Mucosa of gallbladder (tissue), 1 donor: ENCODE measurements at places on chromosomes 2 and 18. TPM values are rescaled to one million over a fixed set of nuclear protein-coding genes. Genes with fewer than 3 reads are reported as not detected.

- no peak for DNase-seq
Measured at GRCh38 chr2:238914648-238915015, 66.7 kb downstream of the TWIST2 start.

- DNase-seq: no peak
Measured at GRCh38 chr2:8543060-8543382, 138.8 kb upstream of the ID2 start.

DNA sequence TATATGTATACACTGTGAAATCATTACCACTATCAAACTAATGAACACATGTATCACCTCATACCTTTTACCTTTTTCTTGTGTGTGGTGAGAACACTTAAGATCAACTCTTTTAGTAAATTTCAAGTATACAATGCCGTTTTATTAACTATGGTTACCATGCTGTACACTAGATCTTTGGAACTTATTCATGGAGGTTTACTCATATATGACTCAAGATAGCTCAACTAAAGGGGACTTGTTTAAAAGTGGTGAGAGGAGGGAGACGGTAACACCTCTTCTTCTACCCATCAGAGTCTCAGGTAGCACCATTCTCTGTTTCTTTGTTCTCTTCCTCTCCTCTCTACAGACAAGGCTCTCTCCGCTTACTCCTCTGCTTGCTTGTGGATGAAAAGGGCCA, 36.1 kb upstream of the TMEM178A start:
- no peak for DNase-seq

Gene NT5DC4
- 0.12 TPM for total RNA-seq

DNA sequence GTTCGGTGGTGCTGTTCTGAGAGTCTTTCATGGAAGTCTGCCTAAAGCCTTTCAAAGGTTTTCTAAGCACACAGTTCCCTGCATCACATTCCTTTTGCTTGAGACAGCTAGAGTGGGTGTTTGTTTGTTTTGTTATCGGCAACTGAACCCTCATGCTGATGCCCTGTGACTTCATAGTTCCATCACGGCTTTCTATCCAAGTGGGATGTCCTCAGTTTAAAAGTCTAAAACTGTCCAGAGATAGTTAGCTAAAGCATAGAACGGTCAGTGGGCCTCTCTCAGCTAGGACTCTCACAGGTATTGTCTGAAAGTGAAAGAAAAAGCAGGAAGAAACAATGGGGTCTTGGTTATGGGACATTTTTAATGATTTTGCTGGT, 337.3 kb downstream of the OSR1 start:
- no peak for DNase-seq
